ENCODE measurements at places on chromosomes 12 and 14.

DNA sequence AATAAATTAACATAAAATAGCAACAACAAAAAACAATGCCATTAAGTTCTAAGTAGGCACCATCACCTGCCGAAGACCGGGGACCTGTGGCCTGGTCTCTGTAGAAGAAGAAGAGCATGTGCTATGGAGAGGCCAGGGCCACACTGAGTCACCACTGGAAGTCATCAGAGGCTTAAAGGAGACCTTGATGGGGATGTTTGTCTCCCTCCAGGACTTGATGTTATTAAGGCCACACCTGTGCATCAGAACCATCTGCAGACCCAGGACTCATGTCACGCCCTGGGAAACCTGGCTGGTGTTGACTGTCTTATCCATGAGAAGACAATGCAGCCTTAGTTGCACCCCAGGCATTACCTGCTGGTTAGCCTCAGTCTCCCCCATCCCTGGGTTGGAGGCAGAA, 292.3 kb downstream of the AACS start:
- DNase-seq: no peak

DNA sequence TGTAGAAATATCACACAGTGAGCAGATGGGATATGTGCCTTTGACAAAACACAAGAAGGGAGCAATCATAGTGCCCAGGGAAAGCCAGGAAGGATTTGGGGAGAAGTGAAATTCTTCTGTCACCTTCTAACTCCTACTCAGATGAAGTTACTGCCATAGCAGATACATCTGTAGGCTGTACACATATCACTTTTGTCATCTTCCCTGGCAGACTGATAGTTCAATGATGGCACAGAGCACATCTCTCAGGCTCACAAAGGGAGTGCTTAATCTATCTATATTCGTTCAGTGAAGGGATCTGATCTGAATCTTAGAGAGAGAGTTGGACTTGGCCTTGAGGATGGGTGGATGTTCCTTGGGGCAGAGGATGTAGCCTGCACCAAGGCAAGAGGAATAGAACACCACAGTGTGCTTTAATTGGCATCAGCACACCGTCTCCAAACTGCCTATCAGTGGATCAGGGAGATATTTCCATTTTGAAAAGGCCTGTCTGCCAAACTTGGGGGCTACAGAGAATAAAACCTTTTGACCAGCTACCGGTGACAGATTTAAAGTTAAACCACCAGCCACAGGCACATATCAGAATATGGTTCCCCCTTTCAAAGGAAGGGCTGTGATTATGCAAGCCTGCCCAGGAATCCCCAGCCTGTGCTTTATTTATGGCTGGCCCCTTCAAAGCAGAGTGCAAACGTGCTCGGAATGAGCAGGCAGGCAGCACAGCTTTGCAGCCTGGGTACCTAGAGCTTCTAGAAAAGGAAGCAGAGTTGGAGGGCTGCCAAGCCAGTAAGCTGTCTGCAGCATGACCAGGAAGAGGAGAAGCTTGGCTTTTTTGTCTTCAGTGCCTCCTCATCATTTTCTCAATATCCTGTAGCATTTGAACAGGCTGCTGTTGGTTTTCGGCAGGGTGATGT, 165.5 kb upstream of the DYRK2 start:
- DNase-seq: peak; percentile 88

DNA sequence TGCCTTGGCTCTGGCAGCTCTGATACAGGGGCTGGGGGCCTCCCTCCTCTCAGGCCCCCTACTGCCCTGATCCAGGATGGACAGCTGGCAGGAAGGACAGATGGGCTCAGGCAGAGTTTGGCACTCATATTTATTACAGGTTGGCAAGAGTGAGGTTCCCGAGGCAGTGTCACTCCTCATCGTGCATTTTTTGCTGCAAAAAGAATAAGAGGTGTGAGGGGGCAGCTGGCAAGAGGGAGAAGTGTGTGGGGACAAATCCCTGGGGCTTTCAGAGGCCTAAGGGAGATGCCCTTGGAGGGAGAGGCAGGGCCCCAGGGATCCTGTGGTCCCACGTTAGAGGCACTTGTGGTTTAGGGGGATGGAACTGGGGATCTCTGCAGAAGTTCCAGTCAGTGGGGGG, 5.0 kb downstream of the CMTM5 start:
- DNase-seq: no peak

- no peak for DNase-seq
Measured at GRCh38 chr14:78847801-78848200, 677.6 kb downstream of the NRXN3 start.

DNA sequence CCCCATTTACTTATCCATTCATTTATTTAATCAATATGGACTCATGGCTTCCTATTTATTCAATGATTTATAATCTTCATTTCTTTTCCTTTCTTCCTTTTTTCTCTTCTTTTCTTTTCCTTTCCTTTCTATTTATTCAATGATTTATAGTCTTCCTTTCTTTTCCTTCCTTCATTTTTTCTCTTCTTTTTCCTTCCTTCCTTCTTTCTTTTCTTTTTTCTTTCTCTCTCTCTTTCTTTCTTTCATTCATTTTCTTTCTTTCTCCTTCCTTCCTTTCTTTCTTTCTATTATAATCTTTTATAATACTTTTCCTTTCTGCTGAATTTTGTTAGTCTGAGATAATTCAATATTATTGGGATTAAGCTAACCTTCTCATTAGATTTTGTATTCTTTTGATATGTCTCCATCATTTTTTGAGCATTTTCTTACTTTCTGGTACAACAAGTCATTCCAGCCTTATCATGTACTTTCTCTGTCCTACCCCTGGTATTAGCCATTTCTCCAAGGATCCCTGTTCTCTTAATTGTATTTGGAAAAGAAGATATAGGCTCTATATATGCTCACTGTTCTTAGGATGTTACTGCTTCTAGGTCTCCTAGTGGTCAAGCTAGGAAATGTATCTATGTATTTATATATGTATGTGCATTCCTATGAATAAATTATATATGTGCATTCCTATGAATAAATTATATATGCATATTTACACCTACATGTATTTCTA, 12.1 kb downstream of the LACRT start:
- no peak for DNase-seq

GRCh38 chr12:90010089-90010488, 301.5 kb upstream of the ATP2B1 start:
- no peak for DNase-seq

DNA sequence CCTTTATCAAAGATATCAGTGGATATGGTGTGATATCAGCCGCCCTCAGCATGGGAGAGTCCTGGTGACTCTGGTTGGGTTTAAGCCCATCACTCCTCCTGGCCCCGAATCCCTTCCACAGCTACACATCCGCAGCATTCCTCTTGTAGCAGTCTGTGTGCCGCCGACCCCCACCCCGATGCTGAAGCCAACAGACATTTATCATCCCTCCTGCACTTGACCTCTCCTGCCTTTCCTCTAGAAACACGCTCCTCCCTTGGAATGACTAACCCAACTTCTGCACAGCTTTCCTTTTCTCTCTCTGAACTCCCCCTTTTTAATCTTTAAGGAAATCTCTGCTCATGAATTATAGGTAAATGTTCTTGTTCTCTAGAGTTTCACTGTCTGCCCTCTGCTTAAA, 250.9 kb upstream of the FOXN3 start:
- DNase-seq: no peak

GRCh38 chr12:13571035-13571434, 374.5 kb downstream of the EMP1 start:
- no peak for DNase-seq

DNA sequence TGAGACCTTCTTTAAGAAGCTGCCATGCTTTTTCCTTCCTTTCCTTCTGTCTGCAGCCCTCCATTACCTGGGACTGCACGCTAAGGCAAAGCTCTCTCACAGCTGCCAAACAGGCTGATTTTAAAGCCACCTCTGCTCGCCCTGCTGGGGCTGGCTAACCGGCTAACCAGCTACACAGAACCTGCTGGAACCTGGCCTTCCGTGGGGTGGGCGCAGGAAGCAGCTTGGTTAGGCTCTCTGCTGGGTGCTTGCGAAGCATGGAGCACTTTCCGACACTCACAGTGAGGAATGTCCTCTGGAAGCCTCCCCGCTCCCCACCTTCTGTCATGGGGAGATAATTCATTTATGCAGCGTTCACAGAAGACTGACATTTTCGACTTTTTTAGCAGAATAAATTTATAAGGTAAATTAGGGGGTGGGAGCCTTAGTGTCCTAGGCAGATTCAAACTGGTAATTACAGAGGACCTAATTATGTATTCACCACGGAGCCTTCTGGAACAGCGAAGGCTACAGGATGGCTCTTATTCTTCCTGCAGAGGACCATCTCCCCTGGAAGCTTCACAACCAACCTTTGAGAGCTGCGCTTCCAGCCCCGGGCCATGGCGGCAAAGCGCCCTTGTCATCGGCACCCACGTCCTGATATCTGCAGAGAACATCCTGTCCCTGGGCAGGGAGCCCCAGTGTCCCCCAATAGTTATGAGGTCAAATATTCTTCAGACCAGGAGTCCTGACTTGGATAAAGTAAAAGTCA, 12.4 kb upstream of the BCL11B start:
- DNase-seq: no peak

GRCh38 chr12:5031958-5032357, 11.7 kb upstream of the KCNA5 start:
- no peak for DNase-seq

- DNase-seq: no peak
Measured at GRCh38 chr14:40599725-40600124, 1007.0 kb upstream of the LRFN5 start.

GRCh38 chr12:94260717-94261116, 112.3 kb downstream of the PLXNC1 start:
- no peak for DNase-seq

- DNase-seq: no peak
Measured at GRCh38 chr14:35986219-35986573, 160.1 kb downstream of the BRMS1L start.

GRCh38 chr12:1424674-1425395, 169.5 kb downstream of the FBXL14 start:
- DNase-seq: no peak

DNA sequence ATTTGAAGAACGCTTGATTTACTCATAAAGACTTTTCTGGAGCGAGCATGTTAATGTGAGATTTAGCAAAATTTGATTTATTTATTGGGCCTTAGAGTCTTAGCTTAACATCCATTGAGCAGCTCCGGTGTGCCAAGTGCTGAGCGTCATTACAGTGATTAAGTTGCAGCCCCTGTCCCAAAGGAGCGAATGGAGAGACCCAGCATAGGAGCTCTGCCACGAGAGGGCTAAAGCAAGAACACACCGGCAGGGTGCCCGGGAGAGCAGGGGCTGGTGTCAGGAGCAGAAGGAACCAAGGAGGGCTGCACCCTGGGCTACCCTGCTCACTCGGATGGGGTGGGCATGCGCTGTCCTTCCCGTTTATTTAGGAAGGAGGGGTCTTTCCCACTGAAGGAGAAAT, 50.6 kb downstream of the PPP2R5C start:
- DNase-seq: no peak

GRCh38 chr12:53173085-53173715, 7.3 kb upstream of the ZNF740 start:
- no peak for DNase-seq

DNA sequence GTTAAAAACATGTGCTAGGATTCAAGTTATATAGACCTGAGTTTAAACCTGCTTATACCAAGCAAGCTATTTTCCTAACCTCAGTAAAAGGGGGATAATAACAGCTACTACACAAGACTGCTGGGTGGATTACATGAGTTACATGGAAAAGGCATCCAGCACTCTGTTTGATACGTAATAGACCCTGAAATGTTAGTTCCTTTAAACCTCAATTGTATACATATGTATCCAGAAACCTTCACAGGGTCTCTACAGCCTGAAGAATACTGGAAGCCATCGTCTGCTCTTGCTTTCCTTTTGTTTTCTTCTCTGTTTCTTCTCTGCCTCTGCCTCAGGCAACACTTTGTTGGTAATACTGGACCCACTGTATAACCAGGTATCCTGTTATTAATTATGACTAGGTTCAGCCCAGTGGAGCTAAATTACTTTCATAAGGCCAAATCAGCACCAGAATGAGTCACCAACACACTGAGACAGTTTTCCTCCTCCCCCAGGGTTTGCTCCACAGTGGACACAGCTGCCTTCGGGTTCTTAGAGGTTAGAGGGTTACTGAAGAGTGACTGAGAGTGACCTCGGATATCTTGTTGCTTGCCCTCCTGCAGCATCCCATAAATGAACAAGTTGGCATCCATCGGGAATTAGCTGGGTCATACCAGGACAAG, 127.1 kb downstream of the CAPZA3 start:
- no peak for DNase-seq

GRCh38 chr14:90839889-90840266, 23.6 kb upstream of the TTC7B start:
- DNase-seq: no peak

- DNase-seq: no peak
Measured at GRCh38 chr12:510071-510825, 50.5 kb downstream of the B4GALNT3 start.

DNA sequence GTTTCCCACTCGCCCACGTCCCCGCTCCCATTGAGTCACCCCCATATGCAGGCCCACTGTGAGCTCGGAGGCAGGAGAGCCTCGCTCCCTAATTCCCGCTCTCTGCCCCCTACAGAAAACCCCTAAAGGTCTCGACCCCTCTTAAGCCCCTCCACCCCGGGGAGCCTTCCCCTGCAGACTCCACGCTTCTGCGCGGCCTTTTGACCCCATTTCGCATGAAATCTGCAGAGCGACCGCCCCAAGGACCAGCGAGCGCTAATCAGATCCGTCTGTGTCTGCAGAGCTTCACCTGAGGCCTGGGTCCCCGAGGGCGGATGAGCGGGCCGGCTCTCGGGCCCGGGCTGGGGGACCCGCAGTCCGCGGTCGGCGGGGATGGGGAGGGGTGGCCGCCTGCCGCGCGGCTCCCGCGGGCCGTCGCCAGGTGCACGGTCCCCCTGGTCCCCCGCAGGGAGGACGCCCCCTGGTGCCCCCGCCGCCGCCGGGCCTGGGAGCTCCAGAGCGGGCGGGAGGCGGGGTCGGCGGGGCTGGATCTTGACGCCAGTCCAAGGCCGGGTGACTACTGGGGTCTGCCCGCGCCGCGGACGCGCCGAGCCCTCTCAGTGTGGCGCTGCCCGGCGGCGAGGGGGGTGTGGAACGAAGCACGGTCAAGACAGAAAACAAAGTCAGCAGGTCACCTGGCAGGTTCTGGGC, 10.1 kb downstream of the BMP4 start:
- DNase-seq: no peak

- no peak for DNase-seq
Measured at GRCh38 chr14:81402123-81402495, 2.0 kb upstream of the STON2 start.

DNA sequence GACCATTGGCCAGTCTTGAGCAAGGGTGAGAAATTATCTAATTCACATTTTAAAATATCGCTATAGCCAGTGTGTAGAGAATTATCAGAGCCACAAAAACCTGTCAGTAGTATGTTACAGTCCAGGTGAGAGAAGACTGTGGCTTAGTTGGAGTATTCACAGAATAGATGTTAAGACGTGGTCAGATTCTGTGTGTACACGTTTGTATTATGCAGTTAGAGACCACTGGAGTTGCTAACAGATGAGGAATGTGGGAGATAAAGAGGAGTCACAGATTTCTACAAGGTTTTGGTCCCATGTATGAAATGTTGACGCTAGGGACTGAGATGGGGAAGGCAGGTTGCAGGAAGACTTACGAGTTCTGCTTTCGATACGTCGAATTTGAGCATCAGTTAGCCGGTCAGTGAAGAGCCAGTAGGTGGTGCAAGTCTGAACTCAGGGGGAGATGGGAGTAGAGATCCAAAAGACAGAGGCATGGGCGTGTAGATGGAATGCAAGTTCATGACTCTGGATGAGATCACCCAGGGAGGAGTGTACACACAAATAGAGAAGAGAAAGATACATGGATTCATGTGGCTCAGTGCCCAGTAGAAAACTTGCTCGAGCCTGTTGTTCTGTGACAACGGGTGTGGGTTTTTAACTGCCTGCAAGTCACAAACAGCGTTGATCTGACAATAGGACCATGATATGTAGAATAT, 114.8 kb upstream of the FLRT2 start:
- DNase-seq: no peak

GRCh38 chr12:107571492-107571891, 114.1 kb upstream of the PWP1 start:
- no peak for DNase-seq

Measured in CD4-positive, alpha-beta T cell (primary cell).